Kidney epithelial cell (primary cell): ENCODE measurements at places on chromosomes 2 and 18.

DNA sequence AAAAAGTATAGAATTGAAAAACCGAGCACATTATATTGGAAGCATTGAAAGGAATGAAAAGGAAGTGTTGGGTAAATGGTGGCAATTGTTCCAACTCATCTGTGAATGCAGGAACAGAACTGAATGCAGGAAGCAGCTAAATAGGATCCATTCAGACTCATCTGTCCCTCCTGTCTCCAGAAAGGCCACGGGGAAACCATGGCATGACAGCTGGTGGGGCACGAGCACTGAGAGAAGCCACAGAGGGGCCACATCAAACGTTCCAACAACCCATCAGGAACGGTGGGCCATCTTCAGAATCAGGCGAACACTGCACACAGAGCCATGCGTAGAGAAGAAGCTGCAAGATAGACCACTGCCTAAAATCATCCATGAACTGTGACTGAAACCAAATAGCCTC, 138.5 kb upstream of the SLC35G4 start:
- no peak for DNase-seq

- no peak for DNase-seq
These were observed 158.7 kb downstream of the CLIP4 start for GRCh38 chr2:29273685-29274611.

DNA sequence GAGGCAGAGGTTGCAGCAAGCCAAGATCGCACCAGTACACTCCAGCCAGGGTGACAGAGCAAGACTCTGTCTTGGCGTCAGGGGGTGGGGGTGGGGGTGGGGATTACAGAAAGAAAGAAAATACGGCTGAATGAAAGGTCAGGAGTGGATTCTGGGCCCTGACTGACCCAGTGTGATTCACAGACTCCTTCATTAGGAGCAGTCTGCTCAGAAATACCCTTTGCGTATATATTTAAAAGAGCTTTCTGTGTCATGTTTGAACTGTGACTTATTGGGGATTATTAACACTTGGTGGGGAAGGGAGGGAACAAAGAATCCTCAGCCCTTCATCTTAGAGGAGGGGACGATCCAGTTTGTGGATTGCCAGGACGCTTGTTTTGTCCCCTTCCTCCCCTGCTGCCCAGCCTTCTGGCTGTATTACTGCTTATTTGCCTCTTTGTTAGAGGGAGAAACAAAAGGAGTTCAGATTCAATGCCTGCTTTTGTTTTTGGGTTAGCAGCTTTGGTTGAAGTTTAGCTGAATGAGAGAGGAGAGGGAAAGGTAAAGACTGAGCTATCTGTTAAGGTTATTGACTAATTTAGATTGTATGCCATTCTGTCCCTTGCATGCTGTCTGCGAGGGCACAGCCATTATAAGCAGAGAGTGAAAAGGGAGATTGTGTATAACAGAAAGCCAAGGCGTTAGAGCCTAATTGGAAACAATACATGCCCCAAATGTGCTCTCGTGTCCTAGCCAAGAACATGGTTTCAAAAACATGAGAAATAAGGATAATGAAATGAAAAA, 118.3 kb downstream of the FMNL2 start:
- no peak for DNase-seq

- no peak for DNase-seq
These were observed 150.9 kb upstream of the REV1 start for GRCh38 chr2:99640635-99641151.

DNA sequence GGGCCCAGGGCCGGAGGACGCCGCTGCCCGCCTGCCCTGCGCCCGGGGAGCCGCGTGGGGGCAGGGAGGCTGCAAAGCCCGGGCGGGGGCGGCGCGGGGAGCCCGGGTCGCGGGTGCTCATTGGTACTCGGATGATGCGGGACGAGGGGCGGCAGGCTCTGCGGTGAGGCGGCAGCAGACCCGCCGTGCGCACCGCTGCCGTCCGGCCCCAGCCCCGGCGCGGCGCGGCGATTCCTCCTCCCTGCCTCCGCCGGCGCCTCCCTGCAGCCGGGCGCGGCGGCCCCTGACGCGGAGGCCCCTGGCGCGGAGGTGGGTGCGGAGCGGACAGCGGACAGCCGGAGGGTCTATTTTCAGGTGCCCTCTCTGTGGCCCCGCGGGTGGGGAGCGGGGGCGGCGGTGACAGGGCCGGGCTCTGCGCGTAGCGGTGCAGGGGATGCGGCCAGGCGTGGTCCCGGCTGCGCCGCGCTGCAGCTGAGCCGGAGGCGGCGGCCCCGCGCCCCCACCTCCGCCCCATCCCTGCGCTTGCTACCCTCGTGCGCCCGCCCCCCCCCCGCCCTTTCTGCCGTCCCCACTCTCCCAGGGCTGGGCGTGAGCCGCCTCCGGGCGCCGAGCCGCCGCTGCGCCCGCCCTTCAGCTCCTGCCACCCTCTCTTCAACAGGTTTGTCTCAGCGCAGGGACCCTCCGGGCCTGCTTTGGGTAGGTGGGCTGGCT, 640 bp downstream of the SPTBN1 start:
- DNase-seq: no peak
